NCI-H2171 treated with DMSO at 0.1 percent for 48 hours (cell line): ENCODE measurements at places on chromosomes 16 and 17.

DNA sequence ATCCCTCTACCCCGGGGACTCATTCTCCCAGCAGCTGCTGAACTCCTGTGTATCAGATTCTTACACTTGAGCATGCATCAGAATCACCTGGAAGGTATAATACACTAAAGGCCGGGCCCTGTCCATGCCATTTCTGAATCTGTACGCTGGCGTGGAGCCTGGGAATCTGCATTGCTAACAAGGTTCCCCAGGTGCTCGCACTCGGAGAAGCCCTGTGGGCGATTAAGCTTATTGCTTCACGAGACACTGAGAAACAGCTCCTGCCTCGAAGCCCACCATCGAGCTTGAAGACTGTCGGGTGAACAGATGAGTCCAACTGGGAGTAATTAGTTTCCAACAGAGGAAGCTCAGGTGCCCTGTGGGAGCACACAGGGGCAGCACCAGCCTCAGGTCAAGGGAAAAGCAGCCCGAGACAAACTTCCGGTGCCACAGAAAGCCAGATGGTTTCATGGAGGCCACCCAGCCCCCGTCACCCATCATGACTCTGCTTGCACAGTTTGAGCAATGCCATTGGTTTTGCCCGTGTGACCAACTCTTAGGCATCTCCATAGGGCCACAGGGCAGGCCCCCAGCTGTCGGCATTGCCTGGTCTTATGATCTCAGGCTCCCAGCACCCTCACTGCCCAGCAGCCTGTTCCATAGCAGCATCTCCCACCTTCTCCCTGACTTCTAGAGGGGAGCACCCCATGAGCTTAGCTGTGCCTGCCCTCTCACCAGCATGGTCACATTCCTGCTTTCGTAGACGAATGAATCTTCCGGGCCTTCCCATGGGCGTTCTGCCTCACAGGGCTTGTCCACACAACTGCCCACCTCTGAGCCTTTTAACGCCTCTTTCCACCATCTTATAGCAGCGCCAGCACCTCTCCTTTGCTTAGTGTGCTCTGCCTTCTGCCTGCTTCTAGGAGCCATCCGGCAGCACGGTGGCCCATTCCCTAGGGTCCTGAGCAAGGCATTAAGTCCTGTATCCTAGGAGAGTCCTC is 10.9 kb downstream of the CTRB2 start:
- DNase-seq = no peak

DNA sequence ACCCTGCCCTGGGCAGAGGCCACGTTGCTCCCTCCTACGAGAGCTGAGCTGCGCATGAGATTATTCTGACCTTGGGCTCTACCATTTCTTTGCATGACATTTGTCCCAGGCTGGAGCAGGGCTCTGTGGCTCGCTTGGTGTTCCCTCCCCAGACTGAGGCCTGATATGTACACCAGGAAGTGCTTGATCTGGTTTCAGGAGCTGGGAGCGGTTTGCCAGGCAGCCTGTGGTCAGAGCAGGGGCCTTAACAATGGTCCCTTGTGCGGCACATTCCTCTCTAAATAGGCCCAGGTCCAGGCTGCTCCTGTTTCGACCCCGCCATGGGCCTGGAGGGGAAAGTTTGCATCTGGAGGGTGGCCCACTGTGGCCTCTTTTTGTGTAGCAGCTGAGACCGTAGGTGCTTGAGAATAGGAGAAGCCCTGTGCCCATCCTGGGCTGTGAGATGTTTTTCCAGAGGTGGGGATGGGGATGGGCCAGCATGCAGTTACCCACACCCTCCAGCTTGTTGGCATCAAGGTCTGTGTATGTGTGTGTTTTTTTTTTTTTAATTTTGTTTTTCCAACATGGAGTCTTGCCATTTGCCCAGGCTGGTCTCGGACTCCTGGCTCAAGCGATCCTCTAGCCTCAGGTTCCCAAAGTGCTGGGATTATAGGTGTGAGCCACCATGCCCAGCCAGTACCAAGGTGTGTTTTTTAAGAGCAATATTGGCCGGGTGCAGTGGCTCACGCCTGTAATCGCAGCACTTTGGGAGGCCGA is 253.9 kb downstream of the SEC14L1 start:
- no peak for DNase-seq

DNA sequence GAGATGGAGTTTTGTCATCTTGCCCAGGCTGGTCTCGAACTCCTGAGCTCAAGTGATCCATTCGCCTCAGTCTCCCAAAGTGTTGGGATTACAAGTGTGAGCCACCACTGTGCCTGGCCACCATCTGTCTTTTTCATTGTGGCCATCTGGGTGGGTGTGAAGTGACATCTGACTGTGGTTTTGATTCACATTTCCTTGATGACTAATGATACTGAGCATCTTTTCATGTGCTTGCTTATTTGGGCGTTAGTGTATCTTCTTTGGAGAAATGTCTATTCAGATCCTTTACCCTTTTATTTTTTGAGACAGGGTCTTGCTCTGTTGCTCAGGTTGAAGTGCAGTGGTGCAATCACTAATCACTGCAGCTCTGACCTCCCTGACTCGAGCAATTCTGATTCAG is 53.9 kb upstream of the ERN1 start:
- DNase-seq = peak; percentile 43

GRCh38 chr17:45234641-45235415 is 13.1 kb downstream of the FMNL1 start:
- DNase-seq = peak; percentile 58

DNA sequence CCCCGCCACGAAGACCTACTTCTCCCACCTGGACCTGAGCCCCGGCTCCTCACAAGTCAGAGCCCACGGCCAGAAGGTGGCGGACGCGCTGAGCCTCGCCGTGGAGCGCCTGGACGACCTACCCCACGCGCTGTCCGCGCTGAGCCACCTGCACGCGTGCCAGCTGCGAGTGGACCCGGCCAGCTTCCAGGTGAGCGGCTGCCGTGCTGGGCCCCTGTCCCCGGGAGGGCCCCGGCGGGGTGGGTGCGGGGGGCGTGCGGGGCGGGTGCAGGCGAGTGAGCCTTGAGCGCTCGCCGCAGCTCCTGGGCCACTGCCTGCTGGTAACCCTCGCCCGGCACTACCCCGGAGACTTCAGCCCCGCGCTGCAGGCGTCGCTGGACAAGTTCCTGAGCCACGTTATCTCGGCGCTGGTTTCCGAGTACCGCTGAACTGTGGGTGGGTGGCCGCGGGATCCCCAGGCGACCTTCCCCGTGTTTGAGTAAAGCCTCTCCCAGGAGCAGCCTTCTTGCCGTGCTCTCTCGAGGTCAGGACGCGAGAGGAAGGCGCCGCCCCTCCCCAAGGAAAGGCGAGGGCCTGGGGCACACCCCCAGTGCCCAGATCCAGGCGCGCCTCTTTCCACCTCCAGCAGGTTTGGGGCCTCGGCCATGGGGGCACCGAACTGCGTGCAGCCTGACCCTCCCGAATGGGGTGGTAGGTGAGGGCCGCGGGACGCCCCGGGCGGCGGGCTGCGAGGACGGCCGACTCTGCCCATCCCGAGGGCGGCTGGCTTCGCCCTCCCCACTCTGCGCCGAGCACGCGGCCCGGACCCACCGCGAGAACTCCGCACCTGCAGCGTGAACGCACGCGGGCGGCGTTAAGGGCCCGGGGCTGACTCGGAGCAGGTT is 664 bp downstream of the HBQ1 start:
- DNase-seq = peak; percentile 81

DNA sequence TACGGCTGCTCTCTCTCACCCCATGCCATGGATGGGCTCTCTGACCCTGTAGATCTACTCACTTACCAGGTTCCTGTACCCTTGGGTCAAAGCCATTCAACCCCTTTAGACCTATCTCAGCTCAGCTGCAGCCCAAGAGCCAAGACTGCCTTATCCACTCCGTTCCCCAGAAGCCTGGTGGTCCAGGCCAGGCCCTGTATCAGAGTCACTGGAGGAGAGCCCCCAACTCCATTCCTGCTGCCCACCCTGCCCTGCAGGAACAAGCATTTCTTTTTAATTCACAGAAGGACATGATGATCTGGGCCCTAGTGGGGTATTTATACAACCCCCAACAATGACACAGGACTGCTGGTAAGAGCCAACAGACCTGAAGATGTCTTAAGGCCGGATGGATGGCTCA is 76.8 kb downstream of the AIPL1 start:
- DNase-seq = no peak

- DNase-seq = no peak
These were observed 47.9 kb upstream of the NKD1 start for GRCh38 chr16:50500171-50500874.

- DNase-seq = no peak
These were observed 1.6 kb downstream of the KCNG4 start for GRCh38 chr16:84237994-84238750.

- DNase-seq = peak; percentile 30
These were observed 72.6 kb downstream of the CLEC16A start for GRCh38 chr16:11016993-11017392.

- DNase-seq = no peak
These were observed 30.9 kb downstream of the DCAKD start for GRCh38 chr17:45020354-45021138.

DNA sequence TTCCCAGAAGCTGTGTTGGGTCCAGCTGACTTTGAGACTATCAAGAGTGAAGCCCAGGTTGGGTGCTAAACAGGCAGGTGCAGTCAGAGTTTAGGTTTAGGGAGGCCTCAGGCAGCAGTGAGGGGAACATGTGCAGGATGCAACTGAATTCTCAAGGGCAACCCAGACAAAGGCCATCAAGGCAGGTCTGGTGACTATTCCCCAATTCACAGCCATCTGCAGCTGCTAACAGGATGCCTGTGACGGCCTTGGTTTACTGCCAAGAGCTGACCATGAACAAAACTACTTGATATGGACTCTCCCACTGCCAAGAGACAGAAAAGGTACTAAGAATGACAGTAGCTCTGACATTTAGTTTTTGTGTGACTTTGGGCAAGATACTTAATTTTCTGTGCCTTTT is 45.2 kb upstream of the BCAR1 start:
- no peak for DNase-seq

DNA sequence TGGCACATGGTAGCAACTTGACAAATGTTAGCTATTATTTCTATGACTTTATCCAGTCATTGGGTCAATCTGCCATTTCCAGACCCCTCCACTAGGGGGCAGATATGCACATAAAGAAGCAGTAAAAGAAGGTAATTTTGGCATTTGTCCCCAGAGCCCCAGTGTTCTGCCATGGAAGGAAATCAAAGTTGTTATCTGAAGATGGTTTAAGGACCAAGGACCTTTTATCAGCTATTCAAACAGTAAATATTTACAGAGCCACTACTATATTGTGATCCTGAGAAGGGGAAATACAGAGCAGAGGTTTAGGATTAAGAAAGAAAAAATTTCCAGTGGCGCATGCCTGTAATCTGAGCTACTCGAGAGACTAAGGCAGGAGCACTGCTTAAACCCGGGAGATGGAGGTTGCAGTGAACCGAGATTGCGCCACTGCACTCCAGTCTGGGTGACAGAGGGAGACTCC is 20.0 kb downstream of the TRAF4 start:
- peak; percentile 69 for DNase-seq

DNA sequence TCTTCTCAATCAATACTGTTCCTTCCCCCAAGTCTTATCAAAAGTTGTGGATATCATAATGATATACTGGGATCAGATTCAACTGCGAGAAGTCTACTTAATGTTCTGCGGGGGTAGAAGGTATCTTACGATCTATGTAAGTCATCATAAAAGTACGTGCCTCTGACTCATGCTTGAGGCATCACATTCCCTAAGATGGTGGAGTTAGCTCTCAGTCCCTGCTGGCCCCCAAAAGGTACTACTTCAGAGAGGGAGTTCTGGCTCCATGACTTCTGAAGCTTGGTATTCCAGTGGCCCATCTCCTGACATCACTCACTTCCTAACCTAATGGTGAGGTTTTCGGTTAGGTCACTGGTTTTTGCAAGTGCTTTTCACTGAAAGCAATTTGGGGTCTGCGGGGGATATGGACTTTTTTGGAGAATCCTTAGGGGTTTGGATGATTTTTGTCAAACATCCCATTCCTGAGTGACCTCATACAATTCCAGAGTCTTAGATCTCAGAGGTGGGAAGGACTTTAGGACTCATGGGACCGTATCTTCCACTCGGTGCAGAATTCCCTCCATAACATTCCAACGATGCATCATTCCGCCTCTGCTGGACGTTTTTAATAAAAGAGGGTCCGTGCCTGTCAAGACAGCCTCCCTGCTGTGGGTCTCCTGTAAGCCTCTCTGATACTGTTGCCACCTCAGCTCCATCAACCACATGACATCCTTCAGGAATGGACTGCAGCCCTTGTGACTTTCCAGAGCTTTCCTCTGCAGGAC is 74.3 kb downstream of the DYNLRB2 start:
- no peak for DNase-seq

GRCh38 chr17:29568331-29569244 is at the start of gene TP53I13:
Gene TP53I13 (plus strand): TSS chr17:29568701. CDS start chr17:29568759, 58 bp downstream.
- peak; percentile 87 for DNase-seq

DNA sequence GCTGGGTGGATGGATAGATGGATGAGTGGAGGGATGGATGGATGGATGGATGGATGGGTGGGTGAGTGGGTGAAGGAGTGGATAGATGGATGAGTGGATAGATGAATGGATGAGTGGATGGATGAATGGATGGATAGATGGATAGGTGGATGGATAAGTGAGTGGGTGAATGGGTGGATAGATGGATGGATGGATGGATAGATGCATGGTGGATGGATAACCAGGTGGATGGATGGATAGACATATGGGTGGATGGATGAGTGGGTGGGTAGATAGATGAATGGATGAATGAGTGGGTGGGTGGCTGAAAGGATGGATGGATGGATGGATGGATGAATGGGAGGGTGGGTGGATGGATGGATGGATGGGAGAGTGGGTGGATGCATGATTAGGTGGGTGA is 51.0 kb upstream of the ZC3H18 start:
- no peak for DNase-seq

DNA sequence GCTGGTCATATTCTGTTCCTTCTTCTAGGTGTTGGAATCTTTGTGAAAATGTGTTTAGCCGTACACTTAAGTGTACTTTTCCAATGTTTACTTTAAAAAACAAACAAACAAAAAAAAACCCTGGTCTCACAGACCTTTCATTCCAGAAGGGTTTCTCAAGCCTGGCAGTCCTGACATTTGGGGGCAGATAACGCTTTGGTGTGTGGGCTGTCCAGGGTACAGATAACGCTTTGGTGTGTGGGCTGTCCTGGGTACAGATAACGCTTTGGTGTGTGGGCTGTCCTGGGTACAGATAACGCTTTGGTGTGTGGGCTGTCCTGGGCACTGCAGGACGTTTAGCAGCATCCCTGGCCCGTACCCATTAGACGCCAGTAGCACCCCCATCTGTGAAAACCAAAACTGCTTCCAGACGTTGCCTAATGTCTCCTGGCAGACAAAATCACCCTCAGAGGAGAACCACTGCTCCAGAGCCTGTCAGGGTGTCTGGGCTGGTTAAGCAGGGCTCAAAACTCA is 15.2 kb upstream of the FLCN start:
- DNase-seq = no peak

DNA sequence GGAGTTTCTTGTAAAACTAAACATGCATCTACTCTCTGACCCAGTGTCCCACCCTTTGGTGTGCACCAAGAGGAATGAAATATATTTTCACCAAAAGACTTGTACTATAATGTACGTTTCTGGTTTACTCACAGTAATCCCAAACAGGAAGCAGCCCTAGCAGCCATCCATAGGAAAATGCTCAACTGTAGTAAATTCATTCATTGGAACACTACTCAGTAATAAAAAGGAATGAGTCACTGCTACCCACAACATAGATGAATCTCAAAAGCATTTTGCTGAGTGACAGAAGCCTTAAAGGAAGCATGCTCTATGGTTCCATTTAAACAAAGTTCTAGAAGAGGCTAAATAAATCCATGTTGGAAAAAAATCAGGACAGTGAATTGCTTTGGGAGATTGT is 37.6 kb upstream of the DHRS7B start:
- DNase-seq = no peak
